Esophagus squamous epithelium (tissue), 5 donors: ENCODE measurements at places on chromosomes 12 and 14.

GRCh38 chr14:91115986-91116770 is 2.3 kb downstream of the DGLUCY start:
- no peak for DNase-seq

- DNase-seq, result no peak
Measured at GRCh38 chr12:54991161-54991990, 6.8 kb upstream of the TESPA1 start.

DNA sequence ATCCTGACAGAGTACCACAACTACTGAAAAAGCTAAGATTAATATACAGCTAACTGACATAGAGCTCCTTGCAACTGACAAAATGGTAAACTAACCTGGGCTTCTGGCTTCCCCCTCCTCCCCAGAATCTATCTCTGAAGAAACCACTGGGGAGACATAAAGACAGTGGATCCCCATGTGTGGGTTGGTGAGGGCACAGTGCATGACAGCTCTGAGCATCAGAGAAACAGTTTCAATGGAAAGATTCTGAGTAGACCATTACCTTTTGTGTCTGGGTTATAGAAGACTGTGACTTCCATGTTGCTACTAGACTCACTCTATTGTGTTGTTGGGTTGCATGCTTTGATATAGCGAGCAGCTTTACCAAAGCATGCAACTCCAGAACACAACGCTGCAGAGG is 247.4 kb downstream of the EFCAB11 start:
- no peak for DNase-seq

- DNase-seq, result no peak
Measured at GRCh38 chr14:94355191-94355794, 32.2 kb upstream of the SERPINA6 start.

DNA sequence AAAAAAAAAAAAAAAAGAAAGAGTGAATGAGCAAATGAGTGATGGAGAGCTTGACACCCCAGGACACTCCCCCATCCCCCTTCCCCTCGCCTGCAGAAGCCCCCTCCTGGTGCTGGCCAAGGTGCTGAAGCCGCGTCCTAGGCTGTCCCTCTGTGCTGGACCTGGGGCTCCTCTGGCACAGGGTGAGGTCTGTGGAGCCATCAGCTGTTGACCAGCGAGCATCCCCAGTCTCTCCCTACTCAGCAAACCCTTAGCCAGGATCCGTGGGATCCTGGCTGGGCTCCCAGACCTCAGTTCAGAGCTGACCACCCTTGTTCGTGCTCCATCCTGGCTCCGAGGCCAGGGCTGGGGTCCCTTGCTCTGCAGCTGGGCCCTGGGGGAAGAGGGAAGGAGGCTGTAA is 5.4 kb upstream of the KIF26A start:
- DNase-seq, result no peak

- no peak for DNase-seq
Measured at GRCh38 chr12:111120578-111120977, 200.2 kb upstream of the MYL2 start.

GRCh38 chr12:124779161-124780141 is 84.2 kb downstream of the SCARB1 start:
- DNase-seq, result no peak

GRCh38 chr14:101193845-101194372 is 290.4 kb upstream of the RTL1 start:
- no peak for DNase-seq
